ENCODE measurements at places on chromosomes 1 and 21. TPM values are rescaled to one million over a fixed set of nuclear protein-coding genes. Genes with fewer than 3 reads are reported as not detected.

Gene EFNA3
- 1.2 TPM for polyA plus RNA-seq

Gene OR10J1
- not detected for polyA plus RNA-seq

Gene PCNX2
- 5.2 TPM for polyA plus RNA-seq

Gene FHL3
- 8.2 TPM for polyA plus RNA-seq

DNA sequence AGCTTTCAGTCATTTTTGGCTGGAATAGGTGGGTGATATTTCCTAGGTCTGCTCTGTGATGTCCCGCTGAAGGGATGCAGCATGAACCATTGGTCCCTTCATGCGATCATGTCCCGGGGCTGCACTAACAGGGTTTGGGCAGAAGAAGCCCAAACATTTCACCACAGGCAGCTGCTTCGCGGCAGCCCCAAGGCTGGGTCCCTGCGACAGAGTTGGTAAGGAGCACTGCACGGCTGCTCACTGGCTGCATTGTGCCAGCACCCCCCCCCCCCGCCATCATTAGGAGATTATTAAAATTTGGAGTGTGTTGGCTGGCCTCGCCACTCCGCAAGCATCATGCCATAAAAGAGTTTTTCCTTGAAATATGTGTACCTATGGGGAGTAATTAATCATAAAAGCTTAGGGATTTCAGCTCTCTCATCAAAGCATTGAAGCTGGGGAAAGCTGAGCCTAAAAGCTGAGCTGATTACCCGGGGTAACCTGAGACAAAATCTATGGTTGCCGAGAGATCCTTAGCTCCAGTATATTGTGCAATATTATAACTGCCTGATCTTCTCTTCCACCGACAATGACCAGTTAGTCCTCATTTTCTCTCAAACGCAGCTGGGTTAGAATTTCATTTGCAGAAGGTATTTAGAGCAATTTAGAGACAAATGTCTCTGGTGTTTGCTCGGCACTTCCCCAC is 62.5 kb downstream of the PEX14 start:
- H3K4me3 ChIP-seq, result no peak overlapping the region
- H3K27me3 ChIP-seq, result no peaks in the 10 kb centered on the region
- no peaks in the 10 kb centered on the region for H3K4me1 ChIP-seq
- H3K27ac ChIP-seq, result no peak overlapping the region

Gene FAM72B
- 0.56 TPM for polyA plus RNA-seq

All from kidney (tissue), 22 donors.